Tibial nerve (tissue), 4 donors: ENCODE measurements at places on chromosomes 4 and X.

GRCh38 chr4:152896811-152897210 is 39.3 kb upstream of the FHDC1 start:
- no peak for DNase-seq

DNA sequence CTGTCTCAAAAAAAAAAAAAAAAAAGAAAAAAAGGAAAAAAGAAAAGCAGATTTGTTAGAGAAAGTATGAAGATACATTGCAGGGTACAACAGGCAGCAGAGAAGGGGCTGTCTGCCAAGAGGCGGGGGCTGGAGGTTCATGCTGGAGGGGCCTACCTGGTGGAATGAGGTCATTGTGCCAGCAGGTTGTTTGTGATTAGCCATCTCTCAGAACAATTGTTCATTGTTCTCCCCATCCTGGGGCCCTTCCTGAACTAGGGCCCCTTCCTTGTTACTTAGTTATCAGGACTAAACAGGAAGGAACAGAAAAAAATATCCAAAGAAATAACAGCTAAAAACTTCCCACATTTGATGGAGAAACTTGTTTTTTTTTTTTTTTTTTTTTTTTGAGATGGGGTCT is 14.0 kb upstream of the GPKOW start:
- DNase-seq = no peak

GRCh38 chr4:169239221-169239905 is 31.4 kb downstream of the SH3RF1 start:
- DNase-seq = no peak

DNA sequence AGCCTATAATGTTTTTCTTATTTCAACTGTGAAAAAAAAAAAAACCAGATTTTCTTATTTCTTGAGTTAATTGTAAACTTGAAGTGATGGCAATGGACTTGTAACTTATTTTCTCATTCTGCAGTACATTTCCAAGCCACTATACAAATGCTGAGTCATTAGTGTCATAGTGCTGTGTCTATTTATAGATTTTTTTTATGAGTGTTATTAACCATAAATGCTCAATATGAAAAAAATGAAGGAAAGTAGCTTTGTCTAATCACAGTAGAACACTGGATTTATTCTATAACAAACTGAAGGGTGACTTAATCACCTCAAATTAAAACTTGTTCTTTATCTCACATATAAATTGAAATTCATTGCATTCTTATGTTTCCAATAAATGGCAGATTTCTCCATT is 718.6 kb downstream of the CCSER1 start:
- DNase-seq = no peak

GRCh38 chr4:2756691-2757350 is 685 bp upstream of the TNIP2 start:
- DNase-seq = no peak

- no peak for DNase-seq
These were observed 35.8 kb downstream of the CPEB2 start for GRCh38 chr4:15037923-15038541.

DNA sequence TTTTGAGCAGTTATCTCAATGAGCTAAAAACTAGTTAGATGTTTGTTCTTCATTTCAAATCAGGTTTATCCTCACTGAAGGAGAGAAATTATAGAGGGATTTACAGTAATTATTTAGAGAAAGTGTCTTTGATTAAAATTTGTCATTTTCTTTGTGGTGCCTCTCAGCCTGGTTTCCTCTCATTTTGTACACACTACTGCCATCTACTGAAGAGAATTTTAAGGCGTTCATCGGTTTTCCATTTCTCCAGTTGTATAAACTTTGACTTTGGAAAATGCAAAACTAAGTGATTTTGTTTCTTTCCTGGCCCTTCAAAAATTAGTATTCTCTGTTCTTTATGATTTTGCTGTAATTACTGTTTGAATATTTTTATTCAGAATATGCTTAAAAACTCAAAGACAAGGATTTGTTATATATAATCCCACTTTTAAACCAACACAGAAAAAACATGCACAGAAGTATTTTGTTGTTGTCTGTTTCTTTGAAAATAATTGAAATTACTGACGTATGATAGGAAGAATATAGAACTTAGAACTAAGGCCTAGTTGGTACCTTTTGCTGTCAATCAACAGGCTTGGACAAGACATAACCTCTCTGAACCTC is 34.4 kb upstream of the ANXA3 start:
- DNase-seq = no peak

- no peak for DNase-seq
These were observed 49.7 kb downstream of the TMPRSS11F start for GRCh38 chr4:68079928-68080327.

DNA sequence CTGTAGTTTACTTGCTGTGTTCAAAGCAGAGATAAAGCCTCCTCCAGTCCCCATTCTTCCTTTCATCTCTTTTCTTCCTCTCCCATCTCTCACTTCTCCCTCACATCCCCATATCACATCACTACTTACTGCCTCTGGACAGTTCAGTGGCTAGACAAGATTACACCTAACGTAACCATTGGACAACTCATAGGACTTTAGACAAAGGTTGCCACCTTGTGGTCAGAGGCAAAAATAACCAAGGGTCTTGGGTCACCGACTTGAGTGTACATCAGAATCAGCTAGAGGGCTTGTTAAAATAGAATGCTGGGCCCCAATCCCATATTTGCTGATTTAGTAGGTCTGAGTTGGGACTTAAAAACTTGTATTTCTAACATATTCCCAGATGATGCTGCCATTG is 109.3 kb upstream of the DGKK start:
- no peak for DNase-seq

- no peak for DNase-seq
These were observed 31.8 kb downstream of the STAG2 start for GRCh38 chrX:123993326-123993725.

- DNase-seq = no peak
These were observed 802 bp downstream of the COX18 start for GRCh38 chr4:73068491-73069337.

DNA sequence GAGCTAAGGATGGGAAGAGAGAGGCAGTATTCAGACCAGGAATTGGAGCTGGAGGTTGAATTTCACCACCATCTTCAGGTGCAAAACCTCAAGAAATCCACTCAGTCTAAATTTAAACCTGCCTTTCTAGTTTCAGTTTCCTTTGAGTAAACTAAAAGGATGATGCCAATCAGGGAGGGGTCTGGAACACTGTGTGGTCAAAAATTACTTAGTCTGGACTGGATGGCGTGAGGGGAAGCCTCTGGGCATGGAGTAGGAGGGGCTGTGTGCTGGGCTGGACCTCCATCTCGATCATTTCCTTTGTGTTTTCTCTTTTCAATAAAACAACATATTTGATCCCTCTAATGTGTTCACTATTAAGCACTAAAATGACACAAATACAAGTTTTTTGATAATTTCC is 120.1 kb downstream of the GC start:
- DNase-seq = no peak

DNA sequence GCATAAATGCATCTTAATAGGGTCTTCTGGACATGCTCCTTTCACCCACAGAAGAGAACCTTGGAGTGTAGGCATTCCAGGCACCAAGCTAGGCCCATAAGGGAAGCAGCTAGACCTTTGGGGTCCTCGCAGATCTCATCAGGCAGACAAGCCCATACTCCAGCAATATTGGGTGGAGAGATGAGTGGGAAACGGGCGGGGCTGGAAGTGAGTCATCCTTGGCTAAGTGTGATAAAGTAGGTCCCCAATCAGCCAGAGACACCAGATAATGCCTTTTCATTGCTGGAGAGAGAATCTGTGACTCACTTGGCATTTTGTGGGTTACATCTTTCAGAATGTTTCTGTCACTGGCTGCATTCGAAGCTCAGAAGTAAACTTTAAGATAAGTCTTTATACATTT is 133.3 kb upstream of the MBNL3 start:
- DNase-seq = no peak

DNA sequence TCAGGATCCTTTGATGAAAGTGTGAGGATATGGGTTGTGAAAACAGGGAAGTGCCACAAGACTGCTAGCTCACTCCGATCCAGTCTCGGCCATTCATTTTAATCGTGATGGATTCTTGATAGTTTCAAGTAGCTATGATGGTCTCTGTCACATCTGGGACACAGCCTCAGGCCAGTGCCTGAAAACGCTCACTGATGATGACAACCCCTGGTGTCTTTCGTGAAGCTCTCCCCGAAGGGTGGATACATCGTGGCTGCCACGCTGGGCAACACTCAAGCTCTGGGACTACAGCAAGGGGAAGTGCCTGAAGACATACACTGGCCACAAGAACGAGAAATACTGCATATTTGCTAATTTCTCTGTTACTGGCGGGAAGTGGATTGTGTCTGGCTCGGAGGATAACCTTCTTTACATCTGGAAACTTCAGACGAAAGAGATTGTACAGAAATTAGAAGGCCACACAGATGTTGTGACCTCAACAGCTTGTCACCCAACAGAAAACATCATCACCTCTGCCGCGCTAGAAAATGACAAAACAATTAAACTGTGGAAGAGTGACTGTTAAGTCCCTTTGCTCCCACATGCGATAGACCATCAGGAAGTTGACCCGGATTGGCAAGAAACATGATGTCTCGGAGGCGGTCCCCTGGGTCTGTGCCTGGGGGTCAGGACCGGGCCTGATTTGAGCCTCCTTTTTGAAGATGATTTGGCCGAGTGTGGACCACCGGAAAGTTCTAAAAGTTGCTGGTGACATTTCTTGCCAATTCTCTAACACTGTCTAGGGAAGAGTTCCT is 22.2 kb downstream of the LIAS start:
- no peak for DNase-seq

DNA sequence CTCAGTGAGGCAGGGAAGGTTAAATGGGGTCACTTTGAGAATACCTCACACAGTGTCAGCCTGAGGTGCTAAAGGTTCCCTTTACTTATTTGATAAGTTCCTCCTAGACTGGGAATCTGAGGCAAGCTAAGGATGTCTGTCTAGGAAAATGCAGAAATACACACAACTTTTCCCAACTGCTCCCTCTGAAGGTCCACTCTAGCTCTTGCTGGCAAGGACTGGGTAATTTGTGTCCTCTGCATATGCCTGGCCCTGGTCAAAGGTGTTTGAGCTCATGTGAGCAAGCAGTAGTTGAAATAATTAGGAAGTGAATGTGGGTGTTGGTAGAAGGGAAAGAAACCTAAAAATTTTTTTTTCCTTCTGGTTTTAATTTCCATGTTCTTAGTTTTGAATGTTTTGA is 21.3 kb downstream of the TXLNG start:
- no peak for DNase-seq

DNA sequence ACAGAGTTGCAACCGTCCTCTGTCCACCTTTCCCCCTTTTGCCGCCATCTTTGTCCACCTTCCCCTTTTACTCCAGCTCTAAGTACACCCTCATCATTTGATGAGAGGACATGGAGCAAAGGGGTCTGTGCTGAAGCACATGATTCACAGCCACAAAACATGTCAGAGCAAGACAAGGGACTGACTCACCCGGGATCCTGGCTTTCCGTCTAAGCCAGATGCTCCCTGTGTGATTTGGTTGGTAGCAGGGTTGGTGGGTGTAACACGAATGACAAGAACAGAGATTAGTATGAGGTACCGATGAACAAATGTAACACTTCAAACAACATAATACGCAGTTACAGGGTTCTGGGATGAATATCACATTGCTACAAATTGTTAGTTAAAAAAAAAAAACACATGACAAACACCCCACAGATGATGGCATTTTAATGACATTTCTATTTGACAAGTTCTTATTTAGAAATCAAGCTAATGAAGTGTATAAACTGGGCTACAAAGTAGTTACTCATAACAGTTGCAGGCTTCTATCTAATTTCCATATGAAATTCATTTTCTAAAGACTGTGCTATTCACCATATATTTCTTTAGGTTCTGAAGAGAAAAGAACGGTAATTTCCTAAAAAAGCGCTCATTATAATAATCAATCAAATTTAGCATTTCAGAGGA is 71.4 kb upstream of the ETNPPL start:
- DNase-seq = no peak

DNA sequence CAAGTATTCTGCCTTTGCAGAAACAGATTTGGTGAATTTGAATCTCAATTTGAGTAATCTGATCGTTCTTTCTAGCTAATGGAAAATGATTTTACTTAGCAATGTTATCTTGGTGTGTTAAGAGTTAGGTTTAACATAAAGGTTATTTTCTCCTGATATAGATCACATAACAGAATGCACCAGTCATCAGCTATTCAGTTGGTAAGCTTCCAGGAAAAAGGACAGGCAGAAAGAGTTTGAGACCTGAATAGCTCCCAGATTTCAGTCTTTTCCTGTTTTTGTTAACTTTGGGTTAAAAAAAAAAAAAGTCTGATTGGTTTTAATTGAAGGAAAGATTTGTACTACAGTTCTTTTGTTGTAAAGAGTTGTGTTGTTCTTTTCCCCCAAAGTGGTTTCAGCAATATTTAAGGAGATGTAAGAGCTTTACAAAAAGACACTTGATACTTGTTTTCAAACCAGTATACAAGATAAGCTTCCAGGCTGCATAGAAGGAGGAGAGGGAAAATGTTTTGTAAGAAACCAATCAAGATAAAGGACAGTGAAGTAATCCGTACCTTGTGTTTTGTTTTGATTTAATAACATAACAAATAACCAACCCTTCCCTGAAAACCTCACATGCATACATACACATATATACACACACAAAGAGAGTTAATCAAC is 15.3 kb downstream of the PLP1 start:
- no peak for DNase-seq

GRCh38 chr4:123821861-123822260 is 425.3 kb downstream of the SPRY1 start:
- DNase-seq = no peak

DNA sequence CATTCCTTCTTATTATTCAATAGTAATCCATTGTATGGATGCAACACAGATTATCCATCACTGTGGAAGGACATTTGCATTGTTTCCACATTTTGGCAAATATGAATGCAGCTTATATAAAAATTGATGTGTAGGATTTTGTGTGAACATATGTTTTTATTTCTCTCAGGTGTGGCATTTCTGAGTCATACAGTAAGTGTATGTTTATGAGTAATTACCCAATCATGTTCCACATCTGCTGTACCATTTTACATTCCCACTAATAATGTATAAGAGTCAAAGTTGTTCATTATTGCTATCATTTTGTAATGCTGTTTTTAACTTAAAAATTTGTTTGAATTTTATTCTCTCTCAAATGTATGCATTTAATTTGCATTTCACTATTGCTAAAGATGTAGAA is 25.5 kb downstream of the MAGEA4 start:
- DNase-seq = no peak

DNA sequence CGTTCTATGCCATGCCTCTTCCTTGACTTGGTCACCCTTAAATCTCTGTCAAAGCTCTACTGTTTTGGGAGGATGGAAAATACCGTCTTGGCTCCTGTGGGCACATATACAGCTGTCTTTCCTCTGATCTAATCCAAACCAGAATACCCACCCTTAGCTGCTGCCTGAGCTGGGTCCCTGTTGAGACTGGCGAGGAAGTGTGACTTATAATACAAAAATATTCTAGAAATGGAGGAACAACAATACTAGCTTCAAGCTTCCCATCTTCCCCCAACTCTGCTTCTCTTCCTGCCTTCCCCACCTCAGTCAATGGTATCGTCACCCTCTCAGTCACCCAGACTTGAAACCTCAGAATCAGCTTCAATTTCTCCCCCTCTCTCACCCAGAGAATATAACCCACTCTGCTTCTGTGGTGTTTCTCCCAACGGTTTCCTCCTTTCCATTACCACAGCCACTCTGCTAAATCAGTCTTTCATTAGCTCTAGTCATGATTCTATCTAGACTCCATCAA is 599 bp upstream of the IL2RG start:
- no peak for DNase-seq

- DNase-seq = no peak
These were observed 26.8 kb upstream of the DUSP21 start for GRCh38 chrX:44817029-44817428.

GRCh38 chrX:118964252-118964651 is 10.2 kb upstream of the LONRF3 start:
- DNase-seq = no peak
